Psoas muscle (tissue), 8 donors: ENCODE measurements at places on chromosomes 12 and 14. TPM values are rescaled to one million over a fixed set of nuclear protein-coding genes. Genes with fewer than 3 reads are reported as not detected.

- peaks cover 100% of the 10 kb centered on the region for H3K36me3 ChIP-seq
- H3K4me1 ChIP-seq: no peaks in the 10 kb centered on the region
- H3K27ac ChIP-seq: no peak overlapping the region
- H3K4me3 ChIP-seq: no peak overlapping the region
- H3K27me3 ChIP-seq: no peaks in the 10 kb centered on the region
These were observed 47.1 kb downstream of the ATG2B start for GRCh38 chr14:96316087-96316486.

GRCh38 chr14:55733599-55733998 is 153.6 kb downstream of the KTN1 start:
- no peak overlapping the region for H3K27ac ChIP-seq
- H3K36me3 ChIP-seq: no peaks in the 10 kb centered on the region
- H3K4me3 ChIP-seq: no peak overlapping the region
- no peak for DNase-seq
- H3K27me3 ChIP-seq: peaks cover 3% of the 10 kb centered on the region

GRCh38 chr14:99598774-99599173 is 5.2 kb downstream of the CCDC85C start:
- H3K4me1 ChIP-seq: peaks cover 39% of the 10 kb centered on the region
- DNase-seq: no peak
- no peak overlapping the region for H3K27ac ChIP-seq
- no peak overlapping the region for H3K4me3 ChIP-seq
- H3K36me3 ChIP-seq: no peaks in the 10 kb centered on the region
- H3K27me3 ChIP-seq: no peaks in the 10 kb centered on the region

GRCh38 chr12:74539765-74540526 is 2.3 kb downstream of the ATXN7L3B start:
- peak overlapping the region; percentile 83 for H3K4me3 ChIP-seq
- no peaks in the 10 kb centered on the region for H3K27me3 ChIP-seq
- peaks cover 27% of the 10 kb centered on the region for H3K4me1 ChIP-seq
- peak overlapping the region; percentile 95 for H3K27ac ChIP-seq

- H3K4me1 ChIP-seq: no peaks in the 10 kb centered on the region
- H3K27me3 ChIP-seq: no peaks in the 10 kb centered on the region
- H3K36me3 ChIP-seq: no peaks in the 10 kb centered on the region
These were observed 85.2 kb downstream of the PAX9 start for GRCh38 chr14:36746872-36747271.

- H3K36me3 ChIP-seq: no peaks in the 10 kb centered on the region
- no peak overlapping the region for H3K27ac ChIP-seq
- peaks cover 10% of the 10 kb centered on the region for H3K4me1 ChIP-seq
- no peaks in the 10 kb centered on the region for H3K27me3 ChIP-seq
- no peak overlapping the region for H3K4me3 ChIP-seq
These were observed 23.7 kb upstream of the HDAC7 start for GRCh38 chr12:47843226-47843980.

GRCh38 chr14:88185843-88186242 is 137.2 kb downstream of the KCNK10 start:
- H3K27ac ChIP-seq: no peak overlapping the region
- DNase-seq: no peak
- no peak overlapping the region for H3K4me3 ChIP-seq
- no peaks in the 10 kb centered on the region for H3K36me3 ChIP-seq
- H3K27me3 ChIP-seq: no peaks in the 10 kb centered on the region

- no peak overlapping the region for H3K4me3 ChIP-seq
- H3K36me3 ChIP-seq: no peaks in the 10 kb centered on the region
- no peak overlapping the region for H3K27ac ChIP-seq
These were observed 128.1 kb upstream of the AMIGO2 start for GRCh38 chr12:47207829-47208248.

DNA sequence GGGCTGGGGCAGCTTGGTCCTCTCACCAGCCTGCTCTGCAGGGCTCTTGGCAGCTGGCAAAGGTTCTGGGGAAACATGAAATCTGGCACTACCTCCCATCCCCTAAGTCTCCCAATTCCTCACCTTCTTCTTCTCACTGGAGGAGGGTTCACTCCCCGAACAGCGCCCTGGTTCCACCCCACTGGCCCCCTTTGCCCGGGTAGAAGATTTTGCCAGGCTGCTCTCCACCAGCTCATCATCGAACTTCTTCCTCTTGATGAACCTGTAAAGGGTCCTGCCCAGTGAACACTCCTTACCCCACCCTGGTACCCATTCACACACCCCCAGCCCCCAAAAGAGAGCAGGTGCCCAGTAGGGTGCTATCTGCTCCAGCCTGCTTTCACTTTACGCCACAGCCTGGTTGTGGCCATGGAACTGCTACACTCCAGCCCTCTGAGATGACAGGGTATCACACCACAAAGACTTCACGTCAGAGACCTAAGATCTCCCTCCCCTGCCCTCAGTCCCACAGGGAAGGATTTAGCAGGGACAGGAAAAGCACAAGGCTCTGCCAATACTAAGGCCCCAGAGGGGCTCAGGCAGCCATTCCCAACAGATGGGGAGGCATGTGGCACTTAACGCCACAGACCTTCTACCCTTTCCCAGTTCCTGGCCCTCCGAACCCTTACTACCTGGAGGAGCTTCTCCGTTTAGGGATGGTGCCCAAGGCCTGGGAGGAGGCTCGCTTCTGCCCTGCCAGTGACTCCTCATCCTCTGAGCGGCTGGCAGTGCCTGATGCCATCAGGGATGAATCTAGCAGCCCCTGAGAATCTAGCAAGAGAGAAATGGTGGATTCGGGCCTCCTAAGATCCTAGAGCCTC is 2.3 kb downstream of the MCRS1 start:
- H3K27me3 ChIP-seq: no peaks in the 10 kb centered on the region
- H3K4me1 ChIP-seq: peaks cover 37% of the 10 kb centered on the region
- H3K27ac ChIP-seq: peak overlapping the region; percentile 97
- DNase-seq: no peak

GRCh38 chr12:58148405-58148804 is 207.0 kb downstream of the ATP23 start:
- H3K27me3 ChIP-seq: no peaks in the 10 kb centered on the region
- no peak for DNase-seq
- H3K4me3 ChIP-seq: no peak overlapping the region
- H3K27ac ChIP-seq: no peak overlapping the region
- no peaks in the 10 kb centered on the region for H3K36me3 ChIP-seq

DNA sequence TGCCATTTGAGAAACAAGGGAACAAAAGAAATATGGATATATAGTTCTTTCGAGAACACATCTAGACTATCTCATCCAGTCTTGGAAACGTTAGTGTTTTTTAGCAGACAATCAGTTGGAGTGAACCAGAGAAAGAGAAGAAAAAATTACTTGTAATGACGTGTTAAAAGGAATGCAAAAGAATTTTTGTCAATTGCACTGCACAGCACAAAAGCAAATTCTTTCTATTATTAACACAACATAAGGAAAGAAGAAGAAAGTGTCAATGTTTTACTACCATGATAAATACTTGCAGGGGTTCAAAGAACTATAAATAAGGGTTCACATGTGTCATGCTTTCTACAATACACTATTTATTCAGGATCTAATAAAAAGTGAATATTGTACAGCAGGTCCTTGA is 27.5 kb upstream of the GSG1 start:
- no peaks in the 10 kb centered on the region for H3K36me3 ChIP-seq
- H3K27me3 ChIP-seq: no peaks in the 10 kb centered on the region
- H3K27ac ChIP-seq: no peak overlapping the region
- H3K4me3 ChIP-seq: no peak overlapping the region
- DNase-seq: no peak
- H3K4me1 ChIP-seq: no peaks in the 10 kb centered on the region

DNA sequence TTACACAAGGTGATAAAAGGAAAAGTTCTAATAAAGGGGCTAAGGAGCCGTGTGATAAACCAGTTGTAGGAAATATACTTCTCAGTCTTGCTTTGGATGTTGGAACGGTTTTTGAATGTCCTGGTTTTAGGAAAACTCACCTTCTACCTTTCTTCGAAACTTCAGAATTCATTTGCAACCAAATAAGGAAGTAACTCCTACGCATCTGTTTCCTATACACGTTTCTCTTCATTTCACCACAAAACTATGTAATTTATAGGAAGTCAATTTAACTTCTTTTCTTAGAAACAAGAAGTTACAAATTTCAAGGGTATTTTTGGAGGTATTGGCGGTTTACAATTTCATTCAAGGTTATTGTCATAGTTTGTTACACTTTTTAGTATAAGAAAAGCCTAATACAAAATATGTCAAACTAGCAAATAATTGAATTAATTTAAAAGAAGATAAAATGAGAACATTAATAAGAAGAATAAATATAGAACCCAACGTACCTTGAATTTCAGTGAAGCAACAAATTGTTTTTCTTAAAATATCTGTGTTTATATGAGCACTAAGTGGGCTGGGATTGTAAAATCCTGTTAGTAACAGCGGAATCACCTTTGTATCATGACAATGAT is 33.2 kb upstream of the CD69 start:
- no peaks in the 10 kb centered on the region for H3K27me3 ChIP-seq
- H3K4me1 ChIP-seq: no peaks in the 10 kb centered on the region
- H3K27ac ChIP-seq: no peak overlapping the region
- DNase-seq: no peak

GRCh38 chr14:61941421-61942150 is 179.4 kb downstream of the SNAPC1 start:
- no peak for DNase-seq
- no peak overlapping the region for H3K4me3 ChIP-seq
- no peaks in the 10 kb centered on the region for H3K4me1 ChIP-seq

- no peaks in the 10 kb centered on the region for H3K36me3 ChIP-seq
- DNase-seq: no peak
- no peak overlapping the region for H3K27ac ChIP-seq
- no peak overlapping the region for H3K4me3 ChIP-seq
- no peaks in the 10 kb centered on the region for H3K4me1 ChIP-seq
These were observed 10.7 kb downstream of the DHRS2 start for GRCh38 chr14:23646648-23647549.

The TAS2R10 gene
- not detected for total RNA-seq

The IL26 gene
- total RNA-seq: not detected

The TARBP2 gene
- total RNA-seq: 10.8 TPM

The GPR65 gene
- total RNA-seq: 0.32 TPM

The PLEKHG7 gene
- total RNA-seq: not detected

The HVCN1 gene
- 1.7 TPM for total RNA-seq

The SLC17A8 gene
- not detected for total RNA-seq

The PARP2 gene
- 17.4 TPM for total RNA-seq

The CACNA1C gene
- 1.0 TPM for total RNA-seq

The TRHDE gene
- 1.6 TPM for total RNA-seq

The ARF3 gene
- 19.6 TPM for total RNA-seq

The MUCL1 gene
- not detected for total RNA-seq
